ENCODE measurements at places on chromosomes 5 and 9.

- DNase-seq, result no peak
Measured at GRCh38 chr5:151812757-151813309, 41.1 kb downstream of the G3BP1 start.

GRCh38 chr5:5323551-5323950 lies 98.9 kb upstream of the ICE1 start:
- DNase-seq, result no peak

DNA sequence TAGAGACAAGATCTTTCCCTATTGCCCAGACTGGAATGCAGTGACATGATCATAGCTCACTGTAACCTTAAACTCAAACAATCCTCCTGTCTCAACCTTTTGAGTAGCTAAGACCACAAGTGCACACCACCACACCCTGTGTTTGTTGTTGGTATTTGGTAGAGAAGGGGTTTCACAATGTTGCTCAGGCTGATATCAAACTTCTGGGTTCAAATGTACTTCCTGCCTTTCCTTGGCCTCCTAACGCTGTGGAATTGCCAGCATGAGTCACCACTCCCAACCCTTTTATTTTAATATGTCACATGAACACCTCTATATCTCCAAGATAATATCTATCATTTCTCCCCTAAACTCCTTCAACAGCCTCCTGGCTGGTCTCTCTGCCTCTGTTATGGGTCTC lies 719.0 kb downstream of the PTPRD start:
- no peak for DNase-seq

DNA sequence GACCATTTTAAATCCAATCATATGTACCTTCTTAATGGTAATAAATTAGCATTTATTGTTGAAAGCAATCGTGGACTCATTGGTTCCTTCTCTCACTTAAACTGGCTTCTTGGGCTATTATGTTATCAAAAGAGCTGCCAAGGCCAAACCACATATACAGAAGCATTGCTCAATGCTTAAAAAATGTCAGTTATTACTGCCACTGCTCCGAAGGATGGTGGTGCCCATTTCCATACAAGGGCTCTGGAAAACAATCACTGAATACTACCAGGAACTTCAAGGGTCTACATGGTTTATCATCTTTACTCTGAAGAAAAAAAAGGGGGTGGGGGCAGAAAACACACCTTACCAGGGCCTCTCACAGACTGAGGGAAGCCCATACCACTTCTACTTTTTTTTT lies 104.3 kb downstream of the GNAQ start:
- no peak for DNase-seq

DNA sequence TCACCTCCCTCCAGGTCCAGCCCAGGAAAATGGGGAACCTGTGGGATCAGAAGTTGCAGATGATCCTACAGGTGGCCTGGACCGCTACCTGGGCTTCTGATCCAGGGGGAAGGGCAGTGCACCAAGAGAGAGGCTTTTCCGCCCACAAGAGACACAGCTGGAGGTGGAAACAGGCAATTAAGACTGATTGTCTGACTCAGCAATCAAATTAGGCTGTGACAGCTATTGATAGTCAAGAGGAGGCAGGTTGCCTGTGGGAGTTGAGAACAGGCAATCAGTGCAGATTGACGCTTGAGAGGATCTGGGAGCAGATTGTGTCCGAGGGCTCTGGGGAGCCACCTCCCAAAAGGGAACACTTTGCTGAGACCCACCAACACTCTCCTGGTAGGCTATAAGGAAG lies 71.1 kb upstream of the SLC44A1 start:
- peak; percentile 57 for DNase-seq

DNA sequence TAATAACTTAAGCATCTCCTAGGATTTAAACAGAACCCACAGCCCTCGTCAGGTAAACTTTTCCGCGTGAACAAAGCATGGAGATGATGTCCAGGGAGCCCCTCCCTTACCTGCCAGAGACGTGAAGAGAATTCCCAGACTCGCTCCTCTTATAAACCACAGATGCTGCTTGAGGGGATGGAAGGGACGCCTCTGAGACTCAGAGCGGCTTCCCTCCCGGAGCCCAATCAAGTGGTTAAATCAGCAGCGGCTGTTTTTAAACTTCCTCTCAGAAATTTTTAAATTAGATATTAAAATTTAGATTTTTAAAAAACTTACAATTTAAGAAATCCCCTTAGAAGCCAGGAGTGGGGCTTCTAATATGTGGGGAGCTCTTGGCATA lies 71.8 kb downstream of the RAPGEF1 start:
- no peak for DNase-seq

- DNase-seq, result peak; percentile 78
Measured at GRCh38 chr9:18362901-18363685, 110.9 kb upstream of the ADAMTSL1 start.

- DNase-seq, result no peak
Measured at GRCh38 chr9:113674436-113674835, 201.7 kb upstream of the ZNF618 start.

- DNase-seq, result no peak
Measured at GRCh38 chr9:107674721-107675277, 185.2 kb upstream of the KLF4 start.

DNA sequence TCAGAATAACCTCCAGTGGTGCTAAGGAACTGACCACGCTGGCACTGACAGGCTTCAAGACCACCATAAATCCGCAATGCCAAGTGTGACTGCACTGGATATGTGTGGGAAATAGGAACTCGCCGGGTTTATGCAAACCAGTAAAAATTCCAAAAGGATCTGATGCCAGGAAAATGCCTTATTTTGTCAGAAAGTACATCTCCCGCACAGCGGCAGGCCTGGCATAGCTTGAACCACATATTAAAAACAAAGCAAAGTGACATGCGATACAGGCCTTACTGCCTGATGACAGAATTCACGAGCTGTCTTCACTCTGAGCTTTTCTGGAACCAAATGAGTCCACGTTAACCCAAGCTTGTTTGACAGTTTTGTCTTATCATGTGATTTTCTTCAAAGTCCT lies 139.6 kb downstream of the GLIS3 start:
- no peak for DNase-seq

GRCh38 chr5:610744-611730 lies 1.1 kb upstream of the CEP72 start:
- no peak for DNase-seq

DNA sequence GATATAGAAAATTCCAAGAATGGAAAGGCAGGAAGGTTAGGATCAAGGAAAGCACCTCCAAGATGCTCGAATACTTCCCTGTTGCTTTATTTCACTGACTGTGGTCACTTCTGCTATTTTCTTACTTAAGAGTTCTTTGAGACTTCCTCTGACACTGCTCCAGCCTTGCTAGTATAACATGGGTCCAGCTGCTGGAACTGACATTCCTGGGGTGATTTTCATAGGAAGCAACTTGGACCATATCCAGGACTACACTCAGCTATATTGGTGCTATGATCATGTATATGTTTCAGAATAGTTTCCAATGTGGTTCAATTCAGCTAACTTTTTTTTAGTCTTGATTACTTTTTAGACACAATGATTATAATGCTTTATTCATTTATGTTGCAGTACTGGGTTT lies 81.6 kb upstream of the CKMT2 start:
- DNase-seq, result no peak

Measured in caudate nucleus (tissue), 63 donors.